ENCODE measurements at places on chromosomes 4 and X. TPM values are rescaled to one million over a fixed set of nuclear protein-coding genes. Genes with fewer than 3 reads are reported as not detected.
A peak's percentile ranks its signal among the peaks of the same experiment; 100 is the strongest.

GRCh38 chr4:100736641-100737451 lies 219.0 kb upstream of the EMCN start:
- no peak overlapping the region for H3K4me3 ChIP-seq
- DNase-seq: no peak
- H3K36me3 ChIP-seq: no peaks in the 10 kb centered on the region
- H3K27ac ChIP-seq: no peak overlapping the region

AADAT gene
- 5.6 TPM for total RNA-seq

- peak within 1 kb of the TSS; percentile 99 for H3K4me3 ChIP-seq
- H3K27me3 ChIP-seq: no peaks in the 10 kb centered on the region
- H3K27ac ChIP-seq: peak within 1 kb of the TSS; percentile 97
- peaks cover 7% of the 10 kb centered on the region for H3K36me3 ChIP-seq
These were observed at the start of gene CCNG2 for GRCh38 chr4:77156912-77157858. Gene CCNG2 (plus strand): TSS chr4:77157207. CDS start chr4:77158533, 1,326 bp downstream.

C4orf46 gene
- 5.4 TPM for total RNA-seq

DNA sequence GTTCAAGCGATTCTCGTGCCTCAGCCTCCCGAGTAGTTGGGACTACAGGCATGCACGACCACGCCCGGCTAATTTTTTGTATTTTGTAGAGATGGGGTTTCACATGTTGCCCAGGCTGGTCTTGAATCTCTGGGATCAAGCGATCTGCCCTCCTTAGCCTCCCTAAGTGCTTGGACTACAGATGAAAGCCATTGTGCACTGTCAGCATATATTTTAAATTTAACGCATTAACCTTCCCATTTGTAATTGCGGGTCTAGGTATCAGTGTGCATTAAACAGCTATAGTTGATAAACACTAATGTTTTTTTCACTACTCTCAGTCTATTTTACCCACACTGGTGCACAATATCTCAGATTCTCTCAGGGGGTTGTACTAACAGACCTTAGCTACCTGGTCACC lies 1930.8 kb downstream of the C4orf33 start:
- no peak overlapping the region for H3K27ac ChIP-seq
- H3K4me1 ChIP-seq: no peaks in the 10 kb centered on the region
- no peak overlapping the region for H3K4me3 ChIP-seq
- DNase-seq: no peak

- H3K4me1 ChIP-seq: no peaks in the 10 kb centered on the region
- H3K4me3 ChIP-seq: no peak overlapping the region
- no peaks in the 10 kb centered on the region for H3K36me3 ChIP-seq
- no peak overlapping the region for H3K27ac ChIP-seq
- no peaks in the 10 kb centered on the region for H3K27me3 ChIP-seq
- DNase-seq: no peak
These were observed 75.9 kb upstream of the LEF1 start for GRCh38 chr4:108244606-108245005.

DNA sequence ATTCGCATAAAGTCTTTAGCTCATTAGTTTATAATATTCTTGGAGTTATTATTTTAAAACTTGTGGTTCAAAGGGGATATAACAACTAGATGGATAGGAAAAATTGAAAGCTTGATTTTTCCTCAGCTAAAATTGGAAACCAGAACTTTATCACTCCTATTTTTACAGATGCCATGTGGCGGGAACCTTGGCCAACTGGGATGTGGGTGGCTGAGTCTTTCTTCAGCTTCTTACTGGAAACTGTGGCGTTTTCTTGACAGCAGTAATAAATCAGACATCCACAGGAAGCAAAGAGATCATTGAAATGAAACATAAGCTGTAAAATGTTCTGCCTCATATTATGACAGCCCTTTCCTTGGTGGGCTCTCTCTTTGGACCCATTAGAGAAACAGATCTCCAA lies 84.1 kb downstream of the SPATA18 start:
- no peak for DNase-seq
- no peak overlapping the region for H3K4me3 ChIP-seq
- no peak overlapping the region for H3K27ac ChIP-seq
- no peaks in the 10 kb centered on the region for H3K27me3 ChIP-seq
- H3K36me3 ChIP-seq: no peaks in the 10 kb centered on the region

GRCh38 chrX:103773445-103773844 lies 3.2 kb upstream of the PLP1 start:
- H3K27ac ChIP-seq: no peak overlapping the region
- no peaks in the 10 kb centered on the region for H3K36me3 ChIP-seq
- no peak overlapping the region for H3K4me3 ChIP-seq
- DNase-seq: no peak

DNA sequence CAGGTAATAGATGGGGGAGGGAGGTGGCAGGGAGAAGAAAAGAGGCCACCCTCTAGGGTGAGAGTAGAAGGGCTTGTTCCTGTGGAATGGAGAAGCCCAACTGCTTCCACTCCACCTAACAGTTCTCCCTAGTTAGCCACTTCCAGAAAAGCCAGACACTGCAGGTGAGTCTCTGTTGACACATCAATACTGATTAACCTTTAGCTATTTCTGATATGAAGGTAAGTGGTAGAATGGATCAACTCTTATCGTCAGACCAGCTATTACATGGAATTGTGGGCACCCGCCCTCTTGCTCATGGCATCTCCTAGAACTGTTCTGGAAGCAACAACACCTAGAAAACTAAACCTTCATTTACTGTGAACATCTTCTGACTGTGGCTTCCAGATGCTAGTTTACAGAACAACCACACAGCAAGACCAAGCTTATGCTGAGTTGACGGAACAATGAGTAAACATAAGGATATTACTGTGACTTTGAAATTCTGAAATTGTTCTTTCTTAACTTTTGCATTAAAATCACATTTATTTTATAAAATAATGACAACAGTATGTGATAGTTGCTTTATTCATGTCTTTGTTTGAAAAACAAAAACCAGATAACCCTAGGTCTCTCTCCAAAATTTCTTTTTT lies 44.7 kb downstream of the ANXA3 start:
- DNase-seq: no peak
- H3K27me3 ChIP-seq: no peaks in the 10 kb centered on the region
- no peak overlapping the region for H3K27ac ChIP-seq
- peaks cover 5% of the 10 kb centered on the region for H3K4me1 ChIP-seq
- H3K4me3 ChIP-seq: no peak overlapping the region

ALB gene
- 9.1 TPM for total RNA-seq

GRCh38 chr4:8912506-8912905 lies 40.9 kb upstream of the HMX1 start:
- no peaks in the 10 kb centered on the region for H3K36me3 ChIP-seq
- no peaks in the 10 kb centered on the region for H3K4me1 ChIP-seq
- H3K4me3 ChIP-seq: no peak overlapping the region

SLC49A3 gene
- 22.3 TPM for total RNA-seq

DNA sequence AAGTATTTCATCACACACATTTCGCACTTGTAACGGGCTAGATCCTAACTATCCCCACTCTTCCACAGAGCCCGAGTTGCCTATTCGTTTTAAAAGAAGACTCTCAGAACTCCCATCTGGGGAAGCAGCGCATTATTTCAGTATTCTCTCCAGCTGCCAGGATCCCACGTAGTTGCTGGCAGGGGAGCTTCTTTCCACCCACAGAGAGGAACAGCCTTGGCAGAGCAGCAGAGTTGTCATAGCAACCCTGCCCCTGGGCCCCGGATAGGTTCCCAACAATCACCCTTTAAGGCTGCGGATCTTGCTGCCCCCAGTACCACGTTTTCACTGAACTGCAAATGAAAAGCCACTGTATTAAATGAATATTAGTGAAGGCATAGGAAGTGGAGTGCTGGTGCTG lies 106.7 kb downstream of the GPM6A start:
- no peaks in the 10 kb centered on the region for H3K27me3 ChIP-seq
- no peaks in the 10 kb centered on the region for H3K36me3 ChIP-seq
- DNase-seq: peak; percentile 65
- no peak overlapping the region for H3K4me3 ChIP-seq

DNA sequence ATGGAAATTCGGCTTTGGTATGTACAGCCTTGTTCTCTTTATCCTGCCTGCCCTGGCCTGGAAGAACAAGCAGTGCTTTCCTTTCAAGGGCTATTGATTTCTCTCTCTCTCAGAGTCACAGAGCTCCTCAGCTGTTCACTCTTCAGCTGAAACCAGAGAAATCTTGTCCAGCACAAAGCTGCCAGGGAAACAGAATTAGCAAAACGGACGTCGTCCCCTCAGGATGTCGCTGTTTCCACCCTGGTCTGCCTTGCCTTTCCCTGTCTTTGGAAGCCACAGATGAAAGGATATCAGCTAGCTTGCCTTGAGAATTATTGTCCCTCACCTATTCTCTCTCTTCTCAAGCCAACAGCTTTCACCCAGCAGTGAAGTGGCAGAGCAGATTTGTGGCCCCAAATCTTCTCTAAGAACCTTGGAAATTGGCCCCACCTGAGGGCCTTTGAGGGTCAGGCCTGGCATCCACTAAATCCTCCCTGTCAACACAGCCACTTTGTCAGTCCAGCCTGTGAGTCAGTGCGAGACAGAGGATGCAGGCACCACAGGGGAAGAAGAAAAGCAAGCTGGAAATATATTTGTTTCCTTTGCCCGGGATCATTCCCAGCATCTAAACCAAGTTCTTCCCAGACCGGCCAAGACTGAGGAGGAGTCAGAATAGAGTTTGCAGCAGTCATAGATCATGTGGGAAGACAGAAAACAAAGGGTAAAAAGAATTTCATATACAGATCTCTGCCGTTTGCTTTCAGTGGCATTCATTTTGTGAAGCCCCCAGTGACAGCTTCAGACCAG lies 63.8 kb upstream of the MTM1 start:
- H3K27me3 ChIP-seq: peaks cover 27% of the 10 kb centered on the region
- no peak for DNase-seq

DNA sequence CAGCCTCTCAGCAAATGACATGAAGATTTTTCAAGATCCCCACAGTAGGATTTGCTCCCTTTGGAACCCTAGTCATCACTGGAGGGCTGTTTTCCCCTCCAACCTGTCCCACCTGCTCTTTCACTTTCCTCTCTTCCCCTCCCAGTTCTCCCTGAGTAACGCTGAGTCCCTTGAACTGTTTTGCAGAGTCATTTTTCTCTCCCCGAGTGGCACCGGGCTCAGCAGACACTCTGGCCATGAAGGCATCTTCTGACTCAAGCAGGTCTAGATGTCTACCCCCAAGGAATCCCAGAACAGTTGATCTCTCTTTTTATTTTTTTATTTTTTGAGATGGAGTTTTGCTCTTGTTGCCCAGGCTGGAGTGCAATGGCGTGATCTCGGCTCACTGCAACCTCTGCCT lies 52.2 kb downstream of the HTRA3 start:
- H3K36me3 ChIP-seq: no peaks in the 10 kb centered on the region
- no peak for DNase-seq
- H3K4me3 ChIP-seq: no peak overlapping the region
- no peaks in the 10 kb centered on the region for H3K4me1 ChIP-seq

DNA sequence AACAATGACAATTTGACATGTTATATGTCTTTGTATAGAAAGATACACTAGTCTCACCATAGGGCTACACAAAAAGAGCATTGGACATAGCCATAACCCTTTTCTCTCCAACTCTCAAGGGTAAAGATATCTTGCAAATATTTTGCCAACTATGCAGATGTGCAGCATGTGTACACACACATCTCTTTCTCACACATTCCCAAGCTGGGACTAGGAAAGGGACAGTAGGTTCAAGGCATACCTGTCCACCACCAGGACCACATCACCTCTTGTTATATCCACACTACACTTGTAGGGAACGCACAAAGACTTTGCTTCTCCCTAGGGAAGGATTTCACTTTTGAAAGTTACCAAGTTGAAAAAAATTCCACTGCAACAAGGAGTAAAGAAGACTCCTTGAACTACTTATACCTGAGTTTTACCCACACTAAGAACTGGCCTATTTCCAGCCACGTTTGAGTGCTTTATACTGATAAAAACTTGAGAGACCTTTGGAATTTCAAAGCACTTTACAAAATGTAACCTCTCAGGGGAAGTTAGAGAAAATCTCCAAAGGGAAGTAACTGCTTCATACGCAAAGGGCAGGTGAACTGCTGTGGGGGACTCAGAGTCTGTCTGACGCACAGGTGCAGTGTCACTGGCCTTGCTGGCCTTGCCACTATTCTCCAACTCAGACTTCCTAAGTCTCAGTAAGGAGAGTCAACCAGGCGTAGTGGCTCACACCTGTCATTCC lies 36.9 kb downstream of the NR3C2 start:
- H3K4me1 ChIP-seq: no peaks in the 10 kb centered on the region
- H3K27ac ChIP-seq: no peak overlapping the region
- no peak overlapping the region for H3K4me3 ChIP-seq
- H3K27me3 ChIP-seq: no peaks in the 10 kb centered on the region

- H3K36me3 ChIP-seq: no peaks in the 10 kb centered on the region
- no peaks in the 10 kb centered on the region for H3K4me1 ChIP-seq
- H3K27ac ChIP-seq: no peak overlapping the region
These were observed 405.2 kb downstream of the PPARGC1A start for GRCh38 chr4:23484689-23485088.

- no peaks in the 10 kb centered on the region for H3K27me3 ChIP-seq
- H3K4me3 ChIP-seq: no peak overlapping the region
- no peaks in the 10 kb centered on the region for H3K4me1 ChIP-seq
- no peaks in the 10 kb centered on the region for H3K36me3 ChIP-seq
- DNase-seq: no peak
These were observed 163.7 kb downstream of the SHOX start for GRCh38 chrX:794311-794710.

GRCh38 chrX:155715141-155715540 lies 102.4 kb upstream of the TMLHE start:
- no peaks in the 10 kb centered on the region for H3K27me3 ChIP-seq
- no peaks in the 10 kb centered on the region for H3K4me1 ChIP-seq

DNA sequence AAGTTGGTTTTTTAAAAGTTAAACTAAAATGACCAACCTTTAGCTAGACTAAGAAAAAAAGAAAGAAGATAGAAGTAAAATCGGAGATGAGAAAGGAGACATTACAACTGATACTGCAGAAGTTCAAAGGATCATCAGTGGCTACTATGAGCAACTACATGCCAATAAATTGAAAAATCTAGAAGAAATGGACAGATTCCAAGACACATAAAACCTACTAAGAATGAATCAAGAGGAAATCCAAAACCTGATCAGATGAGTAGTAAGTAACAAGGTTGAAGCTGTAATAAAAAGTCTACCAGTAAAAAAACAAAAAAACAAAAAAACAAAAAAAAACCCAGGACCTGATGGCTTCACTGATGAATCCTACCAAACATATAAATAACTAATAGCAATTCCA lies 16.1 kb downstream of the IQCM start:
- no peaks in the 10 kb centered on the region for H3K36me3 ChIP-seq
- DNase-seq: no peak
- no peak overlapping the region for H3K4me3 ChIP-seq

DNA sequence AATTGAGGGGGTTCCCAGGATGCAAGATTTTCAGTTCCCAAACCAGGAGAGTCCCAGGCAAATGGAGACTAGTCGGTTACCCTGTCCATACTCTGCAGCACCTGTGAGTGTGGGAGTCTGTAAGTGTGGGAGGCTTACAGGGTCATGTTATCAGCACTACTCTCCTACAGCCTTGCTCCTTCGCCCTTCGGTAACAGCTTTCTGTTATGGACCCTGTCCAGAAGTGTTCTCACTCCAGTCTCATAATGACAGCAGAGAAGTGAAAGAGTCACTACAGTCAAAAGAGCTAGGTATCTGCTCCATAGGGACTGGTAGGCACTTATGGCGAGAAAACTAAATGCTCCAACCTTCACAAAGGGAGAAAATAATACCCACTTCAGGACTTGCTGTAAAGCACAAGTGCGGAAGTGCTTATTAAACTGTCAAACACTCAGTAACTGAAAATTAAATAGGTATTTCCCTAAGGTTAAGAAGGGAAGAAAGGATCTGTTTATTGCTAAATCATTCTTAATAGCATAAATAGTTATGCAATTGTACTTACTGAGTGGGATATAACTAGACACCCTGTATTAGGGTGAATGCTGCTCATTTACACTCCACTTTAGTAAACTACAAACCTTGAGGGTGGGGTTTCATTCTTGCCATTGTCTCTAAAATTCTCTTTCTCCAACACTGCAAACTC lies 2.7 kb upstream of the ADH7 start:
- no peak overlapping the region for H3K4me3 ChIP-seq
- H3K36me3 ChIP-seq: no peaks in the 10 kb centered on the region
- H3K27ac ChIP-seq: peak overlapping the region; percentile 29

Measured in breast epithelium (tissue), 4 donors.